Stimulated activated CD4-positive, alpha-beta T cell treated with anti-CD3 and anti-CD28 coated beads, Interleukin-4, amount 100 ng/mL, for 24 hours (primary cell): ENCODE measurements at places on chromosomes 3 and 15.

GRCh38 chr3:106805625-106806024 lies 571.6 kb upstream of the CCDC54 start:
- no peak for DNase-seq

DNA sequence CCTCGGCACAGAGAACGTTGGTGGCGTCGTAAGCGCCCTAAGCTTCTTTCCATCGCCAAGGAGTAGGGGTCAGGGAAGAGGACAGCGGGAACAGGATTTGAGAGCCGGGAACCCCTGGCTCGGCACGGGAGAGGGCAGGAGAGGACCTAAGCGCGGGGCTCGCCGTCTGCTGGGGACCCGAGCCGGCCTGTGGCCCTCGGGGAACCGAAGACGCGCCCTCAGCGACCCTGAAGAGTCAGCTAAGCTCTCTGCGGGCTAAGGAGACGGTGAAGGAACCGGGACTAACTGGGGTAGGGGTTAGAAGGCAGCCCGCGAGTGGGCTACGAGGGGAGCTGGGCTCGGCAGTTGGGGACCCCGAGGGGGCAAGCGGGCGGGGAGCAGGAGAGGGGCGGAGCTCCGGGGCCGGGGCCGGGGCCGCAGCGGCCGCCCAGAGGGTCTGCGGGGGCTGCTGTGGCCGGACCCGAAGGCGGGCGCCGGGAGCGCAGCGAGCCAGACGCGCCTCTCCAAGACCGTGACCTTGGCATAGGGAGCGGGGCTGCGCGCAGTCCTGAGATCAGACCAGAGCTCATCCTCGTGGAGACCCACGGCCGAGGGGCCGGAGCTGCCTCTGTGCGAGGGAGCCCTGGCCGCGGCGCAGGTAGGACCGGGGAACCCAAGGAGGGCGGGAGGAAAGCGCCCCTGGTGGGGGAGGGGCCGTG lies 574 bp downstream of the CASR start:
- no peak for DNase-seq

- DNase-seq: no peak
Observed at GRCh38 chr3:182524711-182525401, 268.4 kb upstream of the ATP11B start.

GRCh38 chr3:28036599-28037575 lies 204.5 kb upstream of the CMC1 start:
- no peak for DNase-seq

DNA sequence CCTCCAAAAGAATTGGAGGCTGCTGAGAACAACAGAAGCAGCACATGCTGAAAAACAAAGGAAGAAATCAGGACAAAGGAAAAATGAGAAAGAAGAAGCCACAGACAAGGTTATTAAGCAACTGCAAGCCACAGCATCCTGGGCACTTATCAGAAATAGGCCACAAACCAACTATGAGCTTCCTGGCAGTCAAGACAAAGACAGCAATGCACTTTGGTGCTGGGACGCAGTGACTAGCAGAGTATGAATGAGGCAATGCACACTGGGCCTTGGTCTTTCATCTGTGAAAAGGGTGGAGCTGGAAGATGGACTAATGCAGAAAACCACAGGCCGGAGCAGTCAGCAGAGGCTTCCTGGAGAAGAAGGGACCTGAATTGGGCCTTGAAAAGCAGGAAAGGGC lies 56.0 kb upstream of the LINGO1 start:
- no peak for DNase-seq

DNA sequence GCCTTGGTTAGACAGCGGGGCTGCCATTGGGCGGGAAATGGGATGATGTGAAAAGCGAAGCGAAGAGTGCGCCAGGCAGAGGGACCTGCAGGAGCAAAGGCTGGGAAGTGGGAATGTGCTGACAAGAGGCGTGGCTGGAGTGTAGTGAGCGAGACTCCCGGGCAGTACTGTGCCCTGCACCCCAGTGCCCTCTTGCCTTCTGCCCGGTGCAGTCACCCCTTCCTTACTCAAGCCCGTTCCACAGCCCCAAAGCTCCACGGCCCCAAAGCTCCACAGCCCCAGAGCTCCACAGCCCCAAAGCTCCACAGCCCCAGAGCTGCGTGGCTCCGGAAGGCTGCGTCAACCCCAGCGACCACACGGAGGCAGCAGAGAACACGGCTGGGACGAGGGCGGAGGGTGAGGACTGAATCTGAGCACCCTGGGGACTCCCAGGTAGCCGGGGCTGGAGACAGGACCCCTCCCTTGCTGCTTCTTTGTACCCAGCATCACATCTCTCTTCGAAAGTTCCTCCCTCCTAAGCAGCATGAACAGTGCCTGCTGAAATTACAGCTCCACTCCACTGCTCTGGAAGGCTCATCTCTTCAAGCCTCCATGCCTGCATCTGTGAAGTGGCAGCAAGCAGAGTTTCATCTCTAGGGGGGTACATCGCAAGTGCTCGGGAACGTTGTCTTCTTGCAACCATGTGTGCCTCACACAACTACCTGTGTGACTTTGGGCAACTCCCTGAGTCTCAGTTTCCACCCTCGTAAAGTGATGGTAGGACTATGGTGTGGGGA lies 108.9 kb downstream of the FBLN2 start:
- DNase-seq: peak; percentile 65

- no peak for DNase-seq
Observed at GRCh38 chr3:19215427-19215826, 67.1 kb downstream of the KCNH8 start.

- no peak for DNase-seq
Observed at GRCh38 chr3:78757731-78758130, 1010.1 kb downstream of the ROBO1 start.

DNA sequence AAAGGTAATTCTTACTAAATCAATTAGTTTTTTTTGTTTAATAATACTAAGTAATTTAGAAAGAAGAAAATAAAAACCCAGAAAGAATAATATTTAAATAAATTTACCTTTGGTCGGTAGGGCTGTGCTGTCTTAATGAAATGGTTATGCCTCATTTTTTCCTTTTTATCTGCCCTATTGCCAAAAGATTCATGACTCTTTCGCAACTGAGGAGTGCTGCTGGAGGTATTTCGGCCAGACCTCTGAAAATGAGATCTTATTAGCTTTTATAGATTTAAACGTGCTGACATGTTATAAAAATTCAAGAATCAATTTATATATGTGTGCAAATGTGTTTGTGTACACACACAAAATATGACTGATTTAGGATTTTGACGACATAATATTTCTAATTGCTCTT lies 67.1 kb upstream of the USP50 start:
- no peak for DNase-seq

- no peak for DNase-seq
Observed at GRCh38 chr15:71485094-71485693, 325.2 kb upstream of the NR2E3 start.

DNA sequence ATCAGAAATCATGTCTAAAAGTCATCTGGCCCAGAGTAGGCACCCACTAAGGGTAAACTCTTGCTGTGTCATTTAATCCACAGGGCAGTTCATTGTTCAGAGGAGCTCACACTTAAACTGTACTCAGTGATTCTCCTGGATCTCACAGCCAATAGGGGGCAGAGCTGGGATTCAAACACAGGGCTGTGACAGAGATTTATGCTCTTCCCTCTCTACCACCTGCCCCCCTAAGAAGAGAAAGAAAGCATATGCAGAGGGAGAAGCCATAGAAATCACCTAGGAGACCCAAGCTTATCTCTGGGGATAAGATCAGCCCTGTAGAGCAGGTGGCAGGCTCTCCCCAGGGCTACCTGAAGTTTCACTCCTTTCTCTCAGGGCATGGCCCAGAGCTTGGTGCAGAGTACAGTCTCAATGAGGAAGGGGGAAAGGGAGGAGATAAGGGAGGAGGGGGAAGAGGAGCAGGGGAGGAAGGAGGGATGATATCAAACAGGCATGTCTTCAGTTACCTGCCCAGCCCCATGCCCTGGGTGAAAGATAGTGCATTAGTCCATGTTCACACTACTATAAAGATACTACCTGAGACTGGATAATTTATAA lies 51.8 kb upstream of the ADPGK start:
- no peak for DNase-seq

- no peak for DNase-seq
Observed at GRCh38 chr15:60093273-60094067, 89.4 kb downstream of the FOXB1 start.

DNA sequence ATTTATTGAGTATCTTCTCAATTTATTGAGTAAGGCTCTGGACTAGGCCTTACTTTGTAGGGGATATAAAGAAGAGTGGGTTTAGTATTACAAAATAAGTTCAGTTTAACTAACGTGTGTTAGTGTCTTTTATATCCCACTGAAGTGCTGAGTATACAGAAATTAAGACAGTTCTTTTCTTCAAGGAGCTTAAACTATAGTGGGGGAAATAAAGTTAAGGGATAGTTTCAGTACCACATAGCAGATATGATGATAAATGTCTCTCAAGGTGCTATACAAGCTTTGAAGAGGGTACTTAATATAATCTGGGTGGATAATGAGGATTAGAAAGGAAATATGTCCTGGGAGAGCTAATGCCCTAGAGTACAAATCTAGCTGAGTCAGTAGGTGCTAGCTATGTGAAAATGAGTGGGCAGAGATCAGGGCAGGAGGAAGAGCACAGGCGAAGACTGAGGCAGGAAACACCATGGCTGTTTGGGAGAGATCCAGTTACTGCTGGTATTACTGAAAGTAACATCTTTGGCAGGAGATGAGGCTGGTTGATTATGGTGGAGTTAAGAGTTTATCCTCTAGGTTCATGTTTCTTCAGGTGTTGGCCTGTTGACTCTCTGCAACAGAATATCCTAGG lies 46.0 kb downstream of the TEX9 start:
- DNase-seq: no peak

DNA sequence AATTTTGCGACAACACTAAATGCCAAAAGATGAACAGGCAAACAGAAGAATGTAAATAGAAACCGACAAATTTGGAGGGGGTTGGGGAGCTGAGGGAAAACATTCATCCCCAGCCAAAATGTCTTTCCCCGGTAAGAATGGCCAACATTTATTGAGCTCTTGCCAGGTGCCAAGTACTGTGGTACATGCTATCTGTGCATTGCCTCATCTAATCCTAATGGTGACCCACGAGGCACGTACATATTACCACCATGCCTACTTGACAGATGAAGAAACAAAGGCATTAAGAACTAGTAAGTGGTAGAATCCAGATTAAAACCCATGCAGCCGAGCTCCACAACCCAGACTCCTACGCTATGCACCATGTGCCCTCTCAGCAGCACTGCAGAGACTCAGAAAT lies 205.7 kb downstream of the STT3B start:
- no peak for DNase-seq

GRCh38 chr15:50246631-50247030 lies 18.9 kb downstream of the HDC start:
- no peak for DNase-seq
